ENCODE measurements at places on chromosomes 7 and 10. TPM values are rescaled to one million over a fixed set of nuclear protein-coding genes. Genes with fewer than 3 reads are reported as not detected.

The XRCC2 gene
- 6.4 TPM for polyA plus RNA-seq

The ZNHIT1 gene
- polyA plus RNA-seq = 56.6 TPM

- DNase-seq = no peak
These were observed 795.9 kb upstream of the IGFBP3 start for GRCh38 chr7:46716926-46717325.

GRCh38 chr10:131176907-131177306 lies 134.6 kb downstream of the TCERG1L start:
- DNase-seq = no peak

DNA sequence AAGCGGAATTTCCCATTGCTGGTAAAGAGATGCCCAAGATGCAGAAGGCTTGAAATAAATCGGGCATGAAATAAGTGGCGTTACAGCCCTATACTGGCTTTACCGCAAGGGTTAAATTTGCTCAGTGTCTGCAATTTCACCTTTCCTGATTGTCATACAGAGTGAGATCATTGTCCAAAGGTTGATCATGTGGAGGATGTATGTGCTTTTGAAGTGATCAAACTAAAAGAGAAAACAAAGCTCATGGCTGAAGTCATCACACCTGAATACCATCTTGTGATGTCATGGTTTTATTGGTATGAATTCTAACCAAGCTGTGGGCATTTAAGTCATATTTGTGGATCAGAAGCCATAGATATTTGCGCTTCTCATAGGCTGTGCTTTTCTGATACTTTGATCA lies 635.5 kb downstream of the AUTS2 start:
- DNase-seq = no peak

All from right renal pelvis (tissue), 4 donors.